Hepatocyte (in vitro differentiated cells): ENCODE measurements at places on chromosomes 2 and 18. TPM values are rescaled to one million over a fixed set of nuclear protein-coding genes. Genes with fewer than 3 reads are reported as not detected.

DNA sequence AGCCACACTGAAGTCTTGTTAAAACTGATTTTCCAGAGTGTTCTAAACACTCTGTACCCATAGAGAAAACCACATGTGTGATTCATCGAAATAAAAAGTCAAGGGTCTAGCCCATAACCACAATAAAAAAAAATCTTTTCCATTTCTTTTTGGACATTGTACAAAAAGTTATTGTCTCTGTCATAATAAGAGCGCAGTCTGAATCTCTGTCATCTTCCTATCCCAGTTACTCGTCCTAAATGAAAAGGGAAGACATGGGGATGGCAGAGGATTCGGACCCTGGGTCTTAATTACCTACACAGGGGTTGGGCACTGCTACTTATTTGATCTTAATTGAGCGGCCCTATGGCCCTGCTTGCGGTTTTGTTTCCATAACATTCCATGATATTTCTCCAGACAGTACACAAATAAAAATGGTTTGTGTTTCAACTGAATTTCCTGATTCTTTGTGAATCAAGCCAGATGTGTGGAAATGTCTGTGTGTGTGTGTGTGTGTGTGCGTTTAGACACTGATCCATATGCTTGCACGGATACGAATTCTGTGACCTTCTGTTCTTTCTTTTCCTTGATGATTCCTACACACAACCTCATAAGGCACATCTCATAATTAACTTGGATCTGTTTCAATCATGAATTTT lies 133.4 kb upstream of the SPATS2L start:
- no peak overlapping the region for H3K27ac ChIP-seq
- peaks cover 6% of the 10 kb centered on the region for H3K4me1 ChIP-seq
- H3K4me3 ChIP-seq = no peak overlapping the region
- no peaks in the 10 kb centered on the region for H3K27me3 ChIP-seq

DNA sequence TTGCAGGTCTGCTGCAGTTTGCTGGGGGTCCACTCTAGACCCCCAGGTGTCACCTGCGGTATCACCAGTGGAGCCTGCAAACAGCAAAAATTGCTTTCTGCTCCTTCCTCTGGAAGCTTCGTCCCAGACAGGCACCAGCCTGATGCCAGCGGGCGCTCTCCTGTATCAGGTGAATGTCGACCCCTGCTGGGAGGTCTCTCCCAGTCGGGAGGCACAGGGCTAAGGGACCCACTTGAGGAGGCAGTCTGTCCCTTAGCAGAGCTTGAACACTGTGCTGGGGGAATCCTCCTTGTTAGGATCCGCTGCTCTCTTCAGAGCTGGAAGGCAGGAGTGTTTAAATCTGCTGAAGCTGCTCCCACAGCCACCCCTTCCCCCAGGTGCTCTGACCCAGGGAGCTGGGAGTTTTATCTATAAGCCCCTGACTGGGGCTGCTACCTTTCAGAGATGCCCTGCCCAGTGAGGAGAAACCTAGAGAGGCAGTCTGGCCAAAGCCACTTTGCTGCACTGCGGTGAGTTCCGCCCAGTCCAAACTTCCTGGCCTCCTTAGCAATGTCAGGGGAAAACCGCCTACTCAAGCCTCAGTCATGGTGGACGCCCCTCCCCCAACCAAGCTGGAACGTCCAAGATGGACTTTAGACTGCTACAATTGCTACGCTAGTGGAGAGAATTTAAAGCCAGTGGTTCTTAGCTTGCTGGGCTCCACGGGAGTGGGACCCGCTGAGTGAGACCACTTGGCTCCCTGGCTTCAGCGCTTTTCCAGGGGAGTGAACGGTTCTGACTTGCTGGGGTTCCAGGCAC lies 652.5 kb downstream of the KCNJ3 start:
- H3K36me3 ChIP-seq = no peaks in the 10 kb centered on the region
- no peak overlapping the region for H3K4me3 ChIP-seq
- no peaks in the 10 kb centered on the region for H3K4me1 ChIP-seq
- no peaks in the 10 kb centered on the region for H3K27me3 ChIP-seq

DNA sequence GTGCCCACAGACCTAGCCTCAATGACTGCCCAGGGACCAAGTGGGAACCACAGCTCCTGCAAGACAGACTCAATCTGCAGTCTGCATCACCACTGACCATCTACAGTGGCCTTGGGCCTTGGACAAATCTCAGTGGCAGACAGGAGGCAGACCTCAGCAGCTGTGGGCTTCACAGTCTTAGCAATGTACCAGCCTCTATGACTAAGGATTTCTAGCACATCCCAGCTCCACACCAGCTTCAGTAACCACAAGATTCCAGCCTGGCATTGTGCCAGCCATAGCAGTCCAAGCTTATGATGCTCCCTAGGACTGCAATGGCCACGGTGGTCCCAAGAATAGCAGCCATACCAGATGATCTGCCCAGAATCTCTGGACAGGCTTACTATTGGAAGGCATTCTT lies 19.6 kb upstream of the WDR75 start:
- no peak overlapping the region for H3K4me3 ChIP-seq
- H3K27ac ChIP-seq = no peak overlapping the region
- H3K4me1 ChIP-seq = no peaks in the 10 kb centered on the region
- DNase-seq = peak; percentile 42
- H3K36me3 ChIP-seq = no peaks in the 10 kb centered on the region

GRCh38 chr2:231159306-231159705 lies 34.5 kb upstream of the HTR2B start:
- no peaks in the 10 kb centered on the region for H3K36me3 ChIP-seq
- H3K27ac ChIP-seq = no peak overlapping the region
- DNase-seq = no peak
- no peaks in the 10 kb centered on the region for H3K27me3 ChIP-seq
- H3K4me1 ChIP-seq = no peaks in the 10 kb centered on the region

DNA sequence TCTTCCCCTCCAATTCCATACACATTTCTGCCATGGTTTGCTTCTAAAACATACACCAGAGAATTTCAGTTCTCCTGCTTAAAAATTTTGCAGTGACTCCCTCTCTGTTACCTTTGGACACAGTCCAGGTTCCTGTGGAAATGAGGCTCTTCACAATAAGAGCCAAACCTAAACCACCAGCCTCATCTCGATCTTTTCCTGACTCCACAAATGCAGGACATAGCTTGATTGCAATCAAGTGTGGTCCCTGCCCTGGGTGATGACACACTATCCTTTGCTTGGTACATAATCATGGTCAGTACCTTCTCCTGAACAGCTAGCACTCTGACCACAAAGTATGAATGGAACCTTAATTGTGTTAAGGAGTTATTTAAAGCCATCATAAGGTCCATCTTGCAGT lies 134.9 kb upstream of the CHAC2 start:
- DNase-seq = no peak
- H3K27me3 ChIP-seq = no peaks in the 10 kb centered on the region
- no peak overlapping the region for H3K4me3 ChIP-seq
- H3K4me1 ChIP-seq = no peaks in the 10 kb centered on the region
- no peak overlapping the region for H3K27ac ChIP-seq
- no peaks in the 10 kb centered on the region for H3K36me3 ChIP-seq

- H3K36me3 ChIP-seq = no peaks in the 10 kb centered on the region
- no peaks in the 10 kb centered on the region for H3K4me1 ChIP-seq
- no peak overlapping the region for H3K27ac ChIP-seq
- DNase-seq = no peak
- peaks cover 86% of the 10 kb centered on the region for H3K27me3 ChIP-seq
Observed at GRCh38 chr2:222270396-222270795, 28.4 kb downstream of the PAX3 start.

DNA sequence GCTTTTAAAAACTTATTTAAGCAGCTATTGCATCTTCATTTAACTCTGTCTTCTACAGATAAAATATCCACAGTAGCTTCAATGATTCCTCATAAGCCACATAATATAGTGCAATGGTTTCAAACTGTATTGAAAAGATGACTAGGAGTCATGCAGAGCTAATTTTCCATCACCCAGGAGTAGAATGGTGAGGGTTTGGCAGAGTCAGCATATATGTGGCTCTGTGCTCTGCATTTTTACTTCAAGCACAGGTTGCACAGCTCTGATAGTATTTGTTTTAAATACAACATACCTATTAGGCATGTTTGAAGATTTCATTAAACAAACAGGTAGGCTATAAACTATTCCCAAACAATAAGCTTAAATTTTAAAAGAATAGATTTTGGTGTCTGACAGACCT lies 731.9 kb upstream of the VRK2 start:
- no peaks in the 10 kb centered on the region for H3K36me3 ChIP-seq
- H3K4me1 ChIP-seq = no peaks in the 10 kb centered on the region
- H3K27me3 ChIP-seq = no peaks in the 10 kb centered on the region
- no peak overlapping the region for H3K27ac ChIP-seq
- DNase-seq = no peak
- no peak overlapping the region for H3K4me3 ChIP-seq

DNA sequence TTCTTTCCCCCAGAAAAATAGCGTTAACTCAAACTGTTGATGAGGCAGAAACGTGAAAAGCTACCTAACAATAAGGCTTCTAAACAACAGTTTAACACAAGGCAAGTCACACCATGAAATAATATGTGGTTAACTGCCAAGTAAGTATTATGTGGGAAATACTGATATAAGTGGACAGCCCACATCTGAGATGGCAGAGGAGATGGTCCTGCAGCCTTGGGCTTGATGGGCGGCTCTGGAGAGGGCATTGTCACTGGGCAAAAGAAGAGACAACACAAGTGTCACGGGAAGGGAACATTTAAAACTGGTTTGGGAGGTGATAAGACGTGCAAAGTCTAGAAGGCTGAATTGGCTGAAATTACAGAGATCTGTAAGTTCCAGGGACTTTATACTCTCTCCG lies 147.2 kb downstream of the PKP4 start:
- H3K4me1 ChIP-seq = no peaks in the 10 kb centered on the region
- H3K27ac ChIP-seq = no peak overlapping the region
- no peak overlapping the region for H3K4me3 ChIP-seq
- no peaks in the 10 kb centered on the region for H3K36me3 ChIP-seq
- no peak for DNase-seq

GRCh38 chr2:237833546-237833945 lies 25.9 kb upstream of the RAMP1 start:
- no peaks in the 10 kb centered on the region for H3K36me3 ChIP-seq
- no peaks in the 10 kb centered on the region for H3K4me1 ChIP-seq
- no peak overlapping the region for H3K4me3 ChIP-seq
- no peak overlapping the region for H3K27ac ChIP-seq
- no peak for DNase-seq
- no peaks in the 10 kb centered on the region for H3K27me3 ChIP-seq

GRCh38 chr2:38095996-38096861 lies 20.3 kb upstream of the CYP1B1 start:
- H3K4me3 ChIP-seq = no peak overlapping the region
- H3K27me3 ChIP-seq = no peaks in the 10 kb centered on the region
- DNase-seq = peak; percentile 89
- H3K36me3 ChIP-seq = no peaks in the 10 kb centered on the region
- H3K27ac ChIP-seq = peak overlapping the region; percentile 90

DNA sequence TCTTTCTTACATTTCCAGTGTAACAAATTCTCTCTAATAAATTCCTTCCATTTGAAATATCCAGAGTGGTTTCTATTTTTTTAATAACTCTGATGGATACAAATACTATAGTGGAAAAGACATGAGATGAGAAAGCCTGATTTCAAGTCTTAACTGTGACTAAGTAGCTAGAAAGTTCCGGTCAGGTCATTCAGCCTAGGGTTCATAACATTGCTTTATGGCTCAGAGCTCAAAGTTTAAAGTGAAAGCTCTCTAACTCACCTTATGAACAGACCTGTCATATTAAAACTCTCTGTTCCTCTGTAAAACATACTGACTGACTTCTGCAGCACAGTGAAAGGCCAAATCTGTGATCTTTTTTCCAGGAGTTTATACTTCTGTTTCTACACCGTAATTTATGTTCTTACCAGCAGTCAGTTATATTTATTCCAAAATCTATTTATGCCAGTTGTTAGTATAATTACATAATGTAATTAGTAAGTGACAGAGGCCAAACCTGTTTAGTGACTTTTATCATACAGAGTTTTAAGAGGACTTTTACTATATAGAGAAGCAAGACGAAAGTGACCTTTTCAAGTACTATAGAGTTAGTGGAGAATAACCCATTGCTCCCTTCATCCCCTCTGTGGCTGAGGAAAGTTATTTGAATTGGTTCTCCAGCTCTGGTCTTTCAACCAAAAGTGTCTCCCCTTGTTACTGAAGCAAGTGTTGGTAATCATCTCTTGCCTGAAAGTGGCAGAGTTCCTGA lies 118.8 kb upstream of the PDE1A start:
- H3K27ac ChIP-seq = no peak overlapping the region
- no peaks in the 10 kb centered on the region for H3K36me3 ChIP-seq
- no peak overlapping the region for H3K4me3 ChIP-seq
- H3K27me3 ChIP-seq = no peaks in the 10 kb centered on the region
- DNase-seq = peak; percentile 20
- no peaks in the 10 kb centered on the region for H3K4me1 ChIP-seq

DNA sequence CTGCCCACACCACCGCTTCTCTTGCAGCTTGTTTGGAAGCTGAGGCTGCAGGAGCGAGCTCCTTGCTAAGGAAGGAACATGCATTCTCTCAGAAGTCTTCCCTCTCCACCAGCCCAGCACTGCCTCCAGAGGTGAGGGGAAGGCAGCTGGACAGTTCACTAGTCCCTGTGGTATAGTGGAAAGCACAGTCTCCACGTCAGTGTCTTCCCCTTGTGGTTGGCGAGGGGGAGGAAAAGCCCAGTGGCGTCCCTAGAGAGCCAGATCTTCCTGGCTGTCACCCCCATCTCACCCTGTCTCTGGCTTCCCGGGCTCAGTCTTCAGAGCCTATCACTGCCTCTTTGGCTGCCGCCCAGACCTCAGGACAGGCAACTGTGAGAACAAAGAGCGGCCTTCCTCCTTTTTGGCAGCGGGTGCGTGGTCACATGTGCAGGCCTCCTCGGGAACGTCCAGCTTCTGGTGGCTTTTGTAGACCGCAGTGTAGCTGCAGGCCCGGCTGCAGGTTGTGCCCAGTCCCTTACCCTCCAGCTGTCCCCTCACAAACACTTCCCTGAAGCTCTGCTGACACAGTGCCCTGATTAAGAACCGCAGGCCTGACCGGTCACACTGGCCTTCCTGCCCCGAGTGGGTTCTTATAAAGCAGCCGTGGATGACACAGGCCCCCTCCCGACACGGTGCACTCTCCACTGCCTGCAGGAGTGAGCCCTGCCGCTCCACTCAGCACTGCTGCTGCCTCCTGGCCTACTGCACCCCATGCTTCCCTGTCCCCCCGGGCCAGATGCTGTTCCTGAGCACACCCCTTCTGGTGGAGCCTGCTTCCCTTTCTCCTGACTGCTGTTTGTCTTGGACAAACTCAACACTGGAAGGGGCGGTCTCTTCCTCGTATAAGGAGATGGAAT lies 90.9 kb downstream of the RNF144A start:
- no peak overlapping the region for H3K27ac ChIP-seq
- H3K4me1 ChIP-seq = peaks cover 16% of the 10 kb centered on the region
- no peak overlapping the region for H3K4me3 ChIP-seq
- no peaks in the 10 kb centered on the region for H3K27me3 ChIP-seq

The TRIM43 gene
- total RNA-seq = not detected in 2 replicates

The LINC00305 gene
- total RNA-seq = 0.30 and 0.32 TPM in 2 replicates

The CNOT9 gene
- total RNA-seq = 44.5 and 51.3 TPM in 2 replicates

The CLHC1 gene
- 7.9 and 21.1 TPM in 2 replicates for total RNA-seq

The OTOS gene
- 0.50 TPM in 1 of 2 replicates, not detected in the other for total RNA-seq

The B3GNT2 gene
- total RNA-seq = 49.8 and 53.0 TPM in 2 replicates

The CKAP2L gene
- total RNA-seq = 4.3 and 8.1 TPM in 2 replicates

The IL1R1 gene
- 66.8 and 72.8 TPM in 2 replicates for total RNA-seq

The SNORC gene
- 1.4 and 2.2 TPM in 2 replicates for total RNA-seq

The CFAP65 gene
- 0.03 and 0.12 TPM in 2 replicates for total RNA-seq

The SEMA4F gene
- total RNA-seq = 6.8 and 7.3 TPM in 2 replicates

The MAT2A gene
- 202 and 252 TPM in 2 replicates for total RNA-seq

The EMILIN1 gene
- total RNA-seq = 59.6 and 80.8 TPM in 2 replicates
